ENCODE measurements at places on chromosomes 7 and 10.

DNA sequence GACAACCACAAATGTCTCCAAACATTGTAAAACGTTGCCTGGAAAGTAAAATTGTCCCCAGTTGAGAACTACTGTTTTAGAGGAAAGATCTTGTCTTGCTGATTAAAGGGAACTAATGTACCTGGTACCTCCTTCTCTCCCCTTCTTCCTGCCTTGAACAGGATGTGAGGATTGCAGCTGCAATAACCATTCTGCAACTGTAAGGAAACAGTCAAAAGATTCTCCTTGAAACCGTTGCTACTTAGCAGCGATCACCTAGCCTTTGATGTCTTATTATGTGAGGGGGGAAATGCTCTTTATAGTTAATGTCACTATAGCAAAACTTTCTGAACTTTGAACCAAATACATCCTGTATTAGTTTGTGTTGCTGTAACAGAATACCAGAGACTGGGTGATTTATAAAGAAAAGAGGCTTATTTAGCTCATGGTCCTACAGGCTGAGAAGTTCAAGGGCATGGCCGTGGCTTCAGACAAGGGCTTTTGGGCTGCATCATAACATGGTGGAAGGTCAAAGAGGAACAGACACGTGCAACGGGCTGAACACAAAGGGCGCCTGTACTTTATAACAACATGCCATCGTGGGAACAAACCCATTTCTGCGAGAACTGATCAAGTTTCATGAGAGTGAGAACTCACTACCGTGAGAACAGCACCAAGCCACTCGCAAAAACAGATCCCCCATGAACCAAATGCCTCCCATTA, 54.2 kb upstream of the PARD3 start:
- no peak for DNase-seq

GRCh38 chr7:40714363-40715052, 579.7 kb downstream of the SUGCT start:
- DNase-seq = no peak

DNA sequence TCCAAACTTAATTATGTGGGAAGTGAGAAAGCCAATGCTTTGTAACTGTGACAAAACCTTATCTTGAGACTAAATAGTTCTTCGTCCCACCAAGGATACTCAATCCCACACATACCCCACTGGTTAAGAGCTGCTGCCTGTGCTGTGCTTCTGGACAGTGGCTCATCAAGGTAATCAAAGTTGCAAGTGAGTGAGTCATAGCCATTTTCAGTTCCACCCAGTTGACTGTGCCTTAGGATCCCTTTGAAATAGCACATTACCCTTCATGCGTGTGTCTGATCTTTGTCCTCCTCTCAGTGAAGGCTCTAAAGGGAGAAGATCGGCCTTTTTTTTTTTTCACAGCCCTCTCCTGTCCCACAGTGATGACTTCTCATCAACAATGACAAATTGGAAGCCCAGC, 706.0 kb upstream of the AUTS2 start:
- DNase-seq = no peak

- DNase-seq = no peak
These were observed 38.4 kb upstream of the IKZF1 start for GRCh38 chr7:50265968-50266634.

DNA sequence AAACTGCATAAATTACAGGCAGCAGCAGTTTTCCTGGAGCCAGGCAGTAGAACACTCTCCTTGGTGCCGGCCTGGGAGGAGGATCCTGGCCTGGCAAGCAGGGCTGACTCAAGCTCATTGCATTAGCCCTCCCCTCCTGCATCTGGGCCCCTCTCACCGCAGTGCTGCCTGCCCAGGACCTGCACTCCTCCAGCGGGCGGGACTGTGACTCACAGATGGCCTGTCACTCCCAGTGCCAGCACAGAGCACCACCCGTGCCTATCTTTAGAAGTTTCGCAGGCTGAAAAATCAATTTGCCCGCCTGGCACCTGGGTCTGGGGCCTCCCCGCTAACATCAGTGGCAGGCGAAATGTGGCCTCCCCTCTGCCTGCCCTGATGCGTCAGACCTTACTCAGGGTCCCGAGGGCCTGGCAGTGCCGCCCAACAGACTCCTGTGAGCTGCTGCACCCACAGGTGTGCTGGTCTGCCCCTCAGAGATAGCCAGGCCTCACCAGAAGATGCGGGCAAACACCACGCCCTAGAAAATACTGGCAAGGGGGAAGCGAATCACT, 123.8 kb downstream of the KCNMA1 start:
- no peak for DNase-seq

- no peak for DNase-seq
These were observed 1131.9 kb upstream of the CELF2 start for GRCh38 chr10:9885761-9886160.

DNA sequence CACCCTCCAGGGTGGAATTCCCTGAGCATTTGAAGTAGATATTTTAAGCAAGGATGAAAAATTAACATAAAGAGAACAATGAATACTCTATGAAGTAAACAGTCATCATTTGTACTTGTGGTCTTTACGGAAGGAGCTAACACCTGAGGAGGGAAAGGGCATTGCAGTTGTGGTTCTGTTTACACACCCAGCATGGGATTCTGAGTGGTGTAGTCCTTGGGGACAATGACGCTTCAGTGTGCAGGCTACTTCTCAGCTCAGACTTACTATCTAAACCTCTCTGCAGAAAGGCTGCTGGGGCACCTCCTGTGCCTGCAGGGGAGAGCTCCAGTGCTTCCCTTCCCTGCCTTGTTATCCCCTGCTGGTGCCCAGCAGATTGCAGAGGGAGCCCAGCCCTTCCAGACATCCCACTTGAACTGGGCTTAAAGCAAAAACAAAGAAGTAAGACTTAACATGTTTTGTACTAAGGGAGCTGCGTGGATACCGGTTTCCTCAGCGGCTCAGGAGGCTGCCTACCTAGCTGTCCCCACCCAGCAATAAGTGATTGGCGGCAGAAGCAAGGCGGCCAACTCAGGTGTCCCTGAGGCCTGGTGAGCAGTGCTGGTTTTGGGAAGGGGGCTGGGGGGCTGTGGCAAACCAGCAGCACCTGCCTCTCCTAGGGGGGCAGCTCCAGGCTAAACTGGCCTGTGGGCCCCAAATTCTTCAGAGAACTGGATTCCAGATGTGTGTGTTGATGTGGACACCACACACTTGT, 89.1 kb downstream of the CELF2 start:
- no peak for DNase-seq

DNA sequence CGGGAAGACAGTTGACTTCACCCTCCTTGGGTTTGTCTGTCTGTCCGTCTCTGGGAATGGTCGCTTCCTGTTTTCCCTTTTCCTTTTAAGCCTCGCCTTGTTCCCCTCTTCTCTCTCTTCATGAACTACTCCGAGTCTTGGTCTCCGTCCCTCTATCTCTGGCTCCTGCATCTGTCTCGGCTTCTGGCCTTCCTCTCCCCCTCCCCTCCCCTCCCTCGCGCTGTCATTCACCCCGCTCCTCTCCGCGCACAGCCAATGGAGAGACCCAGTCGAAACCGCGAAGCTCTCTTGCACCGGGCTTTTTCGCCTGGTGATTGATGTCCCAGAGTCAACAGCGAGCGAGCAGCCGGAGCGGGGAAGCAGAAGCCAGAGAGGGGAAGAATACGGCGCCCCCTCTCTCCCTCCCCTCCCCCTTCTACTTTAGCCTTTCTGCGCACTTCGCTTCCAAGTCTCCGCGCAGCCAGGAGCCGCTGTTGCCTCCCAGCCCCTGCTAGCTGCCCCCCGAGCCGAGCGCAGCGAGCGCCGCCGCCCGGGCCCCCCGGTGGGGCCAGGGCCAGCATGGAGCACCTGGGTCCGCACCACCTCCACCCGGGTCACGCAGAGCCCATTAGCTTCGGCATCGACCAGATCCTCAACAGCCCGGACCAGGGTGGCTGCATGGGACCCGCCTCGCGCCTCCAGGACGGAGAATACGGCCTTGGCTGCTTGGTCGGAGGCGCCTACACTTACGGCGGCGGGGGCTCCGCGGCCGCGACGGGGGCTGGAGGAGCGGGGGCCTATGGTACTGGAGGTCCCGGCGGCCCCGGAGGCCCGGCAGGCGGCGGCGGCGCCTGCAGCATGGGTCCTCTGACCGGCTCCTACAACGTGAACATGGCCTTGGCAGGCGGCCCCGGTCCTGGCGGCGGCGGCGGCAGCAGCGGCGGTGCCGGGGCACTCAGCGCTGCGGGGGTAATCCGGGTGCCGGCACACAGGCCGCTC, at the start of gene TLX1:
TLX1 (plus strand) TSS at position 317 of the 978 bp plus-strand sequence; CDS start at position 559, 242 bp downstream.
- DNase-seq = no peak

DNA sequence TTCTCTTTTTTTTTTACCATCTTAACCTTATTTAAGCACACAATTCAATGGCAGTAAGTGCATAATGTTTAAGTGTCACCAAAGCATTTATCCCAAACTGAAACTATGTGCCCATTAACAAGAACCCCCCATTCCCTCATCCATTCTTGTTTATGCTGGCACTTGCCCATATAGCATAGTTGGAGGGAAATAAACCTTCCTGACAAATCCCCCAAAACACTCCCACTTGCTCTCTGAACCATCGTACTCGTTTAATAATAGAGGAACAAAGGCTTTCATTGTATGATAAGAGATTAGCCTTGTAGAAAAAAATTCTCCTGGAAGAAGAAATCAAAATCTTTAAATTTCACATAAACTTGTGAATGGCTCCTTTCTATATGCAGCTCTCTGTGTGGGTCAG, 26.4 kb upstream of the KCNMA1 start:
- no peak for DNase-seq

- no peak for DNase-seq
These were observed 3.1 kb upstream of the ASIC3 start for GRCh38 chr7:151045262-151045661.

- DNase-seq = no peak
These were observed 95.2 kb downstream of the PLCE1 start for GRCh38 chr10:94088926-94089381.

- DNase-seq = no peak
These were observed 74.6 kb downstream of the FAM13C start for GRCh38 chr10:59287587-59288255.

DNA sequence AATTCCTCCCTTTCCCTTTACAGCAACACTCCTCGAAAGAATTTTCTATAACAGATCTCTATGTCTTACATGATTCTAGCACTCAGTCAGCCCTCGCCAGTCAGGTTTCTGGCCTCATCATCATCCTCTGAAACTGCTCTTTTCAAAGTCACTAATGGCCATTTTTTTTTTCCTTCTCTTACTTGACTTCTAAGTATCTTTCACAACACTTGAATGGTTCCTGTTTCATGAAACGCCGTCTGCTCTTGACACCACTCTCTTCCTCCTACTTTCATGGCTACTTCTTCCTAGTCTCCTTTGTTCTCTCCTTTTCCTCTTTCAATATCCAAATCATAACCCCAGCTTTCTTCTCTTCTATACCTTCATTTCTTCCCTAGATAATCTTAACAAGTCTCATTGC, 100.5 kb upstream of the NRP1 start:
- DNase-seq = no peak

- no peak for DNase-seq
These were observed 21.2 kb downstream of the ZMIZ2 start for GRCh38 chr7:44769776-44770294.

GRCh38 chr7:127995156-127995880, 35.9 kb downstream of the LRRC4 start:
- DNase-seq = no peak

DNA sequence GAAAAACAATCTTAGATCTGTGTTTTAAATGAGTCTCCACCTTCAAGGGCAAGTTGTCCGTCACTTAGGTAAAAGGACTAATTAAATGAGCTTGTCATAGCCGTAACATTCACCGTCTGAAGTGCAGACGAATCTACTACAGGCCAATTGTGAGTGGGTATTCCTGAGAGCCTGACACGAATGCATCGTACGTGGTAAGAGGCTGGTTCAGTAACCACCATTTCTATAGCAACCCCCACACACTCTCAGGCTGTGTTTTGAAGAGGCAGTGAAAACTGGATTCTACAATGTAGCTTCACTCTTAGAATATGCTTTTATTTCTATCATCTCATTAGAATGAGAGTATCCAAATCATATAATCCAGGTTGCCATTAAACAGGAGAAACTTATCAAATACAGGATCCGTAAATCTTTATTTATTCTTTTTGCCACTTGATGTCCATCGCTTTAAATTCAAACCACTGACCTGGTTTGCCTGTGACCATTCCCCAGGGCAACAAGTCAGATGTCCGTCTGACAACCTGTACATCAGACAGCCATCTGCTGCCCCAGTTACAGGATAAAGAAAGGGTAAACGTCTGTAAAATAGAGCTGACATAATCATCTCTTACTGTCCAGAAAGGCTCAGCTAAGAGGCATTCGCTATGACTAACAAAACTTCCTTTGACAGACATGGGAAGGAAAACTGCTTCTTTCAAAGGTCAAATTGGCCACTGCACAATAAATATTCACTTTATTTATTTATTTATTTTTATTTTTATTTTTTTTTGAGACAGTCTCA, 70.3 kb upstream of the NMT2 start:
- DNase-seq = no peak

DNA sequence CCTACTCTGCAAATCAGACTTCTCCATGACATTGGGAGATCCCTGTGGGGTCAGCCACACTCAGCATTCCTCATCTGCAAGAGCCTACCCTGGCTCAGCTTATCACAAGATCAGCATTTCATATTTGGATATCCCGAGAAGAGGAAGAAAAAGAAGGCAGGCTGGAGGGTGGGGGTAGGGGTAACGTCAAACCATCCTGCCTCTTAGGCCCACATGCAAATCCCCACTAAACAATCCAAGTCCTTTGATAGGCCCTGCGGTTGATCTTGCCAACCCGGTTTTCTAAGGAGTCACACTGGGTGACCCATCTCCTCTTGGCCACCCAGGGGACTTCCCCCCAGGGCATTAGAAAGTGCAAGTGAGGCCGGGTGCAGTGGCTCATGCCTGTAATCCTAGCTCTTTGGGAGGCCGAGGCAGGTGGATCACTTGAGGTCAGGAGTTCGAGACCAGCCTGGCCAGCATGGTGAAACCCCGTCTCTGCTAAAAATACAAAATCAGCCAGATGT, 128.0 kb upstream of the CALN1 start:
- no peak for DNase-seq

GRCh38 chr7:65800890-65801341, 72.0 kb upstream of the VKORC1L1 start:
- no peak for DNase-seq

DNA sequence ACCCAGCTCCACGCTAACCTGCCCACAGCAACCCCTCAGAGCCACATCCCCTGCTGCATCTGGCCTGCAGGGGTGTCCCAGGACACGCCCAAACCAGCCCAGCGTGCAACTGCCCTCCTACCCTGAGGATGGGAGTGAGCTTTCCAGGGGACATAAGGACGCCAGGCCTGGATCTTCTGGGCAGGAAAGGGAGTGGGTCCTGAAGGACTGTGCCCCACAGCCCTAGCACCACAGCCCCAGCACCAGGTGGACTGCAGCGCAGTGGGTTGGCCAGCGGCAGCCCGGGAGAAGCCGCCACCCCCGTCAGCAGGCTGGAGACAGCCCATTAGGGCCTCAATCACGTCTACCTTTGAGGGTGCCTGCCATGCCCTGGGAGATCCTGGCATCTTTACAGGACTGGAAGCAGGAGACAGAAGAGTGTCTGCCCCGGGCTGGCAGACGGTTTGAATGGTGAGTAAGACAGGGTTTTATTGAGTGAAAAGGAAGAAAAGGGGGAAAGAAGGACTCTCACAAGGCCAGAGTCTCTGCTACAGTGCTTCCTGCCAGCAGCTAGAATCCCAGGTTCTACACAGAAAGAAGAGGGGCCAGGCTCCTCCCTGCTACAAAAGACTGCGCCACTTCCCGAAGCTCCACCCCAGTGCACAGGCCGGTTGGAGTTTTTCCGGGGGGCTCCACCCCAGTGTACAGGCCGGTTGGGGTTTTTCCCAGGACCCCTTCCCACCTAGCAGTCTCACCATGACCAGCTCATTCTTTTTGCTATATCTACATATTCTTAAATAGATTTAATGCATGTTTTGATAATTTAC, 69.8 kb upstream of the KCTD7 start:
- no peak for DNase-seq

Measured in stimulated activated CD8-positive, alpha-beta memory T cell treated with anti-CD3 and anti-CD28 coated beads, Interleukin-7, amount 100 ng/mL, for 1 hour (primary cell).